Posterior vena cava (tissue), 2 donors: ENCODE measurements at places on chromosomes 5 and 9.

- no peak for DNase-seq
These were observed 147.0 kb downstream of the DCP2 start for GRCh38 chr5:113123618-113124017.

DNA sequence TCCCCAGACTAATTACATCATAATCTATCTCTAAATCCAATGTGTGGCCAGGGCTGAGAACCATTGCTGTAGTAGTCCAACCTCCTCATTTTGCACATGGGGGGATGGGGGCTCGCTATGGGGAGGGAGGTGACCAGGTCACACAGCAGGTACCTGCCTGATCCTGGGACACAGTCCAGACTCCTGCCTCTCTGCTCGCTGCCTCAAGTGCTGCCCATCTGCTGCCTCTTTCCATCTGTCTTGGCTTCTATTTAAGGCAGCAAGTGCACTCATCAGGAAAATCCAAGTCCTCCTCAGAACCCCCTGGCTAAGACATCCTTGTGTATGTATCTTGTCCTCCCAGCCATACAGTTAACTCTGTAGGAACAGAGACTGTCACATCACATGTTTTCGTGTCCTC is 57.7 kb upstream of the FRRS1L start:
- DNase-seq, result no peak

DNA sequence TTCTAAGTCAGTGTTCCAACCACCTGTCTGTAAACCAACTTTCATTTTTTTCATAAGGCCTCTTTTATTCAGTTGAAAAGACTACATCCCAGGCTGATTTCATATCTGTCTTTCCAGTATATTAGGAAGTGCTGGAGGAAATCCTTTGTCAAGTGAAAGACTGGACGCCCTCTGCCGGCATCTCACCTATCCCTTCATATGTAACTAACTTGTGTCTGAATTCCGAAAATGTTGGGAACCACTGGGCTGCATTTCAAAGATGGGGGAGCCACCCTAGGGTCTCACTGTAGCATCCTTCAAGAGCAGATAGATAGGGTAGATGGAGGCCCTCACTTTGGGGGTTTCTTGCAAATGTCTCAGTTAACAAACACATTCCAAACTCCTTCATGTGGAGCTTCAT is 569.8 kb downstream of the CTNND2 start:
- DNase-seq, result no peak

DNA sequence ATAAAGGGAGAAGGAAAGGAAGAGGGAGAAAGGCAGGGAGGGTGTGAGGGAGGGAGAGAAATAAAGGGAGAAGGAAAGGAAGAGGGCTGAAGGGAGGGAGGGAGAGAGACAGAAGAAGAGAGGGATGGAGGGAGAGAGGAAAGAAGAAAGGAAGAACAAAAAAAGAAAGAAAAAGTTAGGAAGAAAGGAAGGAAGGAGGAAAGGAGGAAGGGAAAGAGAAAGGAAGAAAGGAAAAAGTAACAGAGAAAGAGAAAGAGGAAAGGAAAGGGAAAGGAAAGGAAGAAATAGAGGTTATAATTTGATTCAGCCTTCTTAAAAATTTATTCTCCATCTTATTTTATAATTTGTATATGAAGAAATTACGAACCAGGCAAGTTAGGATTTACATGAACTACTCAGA is 836.6 kb upstream of the C9orf72 start:
- DNase-seq, result no peak

GRCh38 chr9:14127656-14128055 is 186.3 kb downstream of the NFIB start:
- DNase-seq, result no peak

GRCh38 chr9:124514874-124515273 is 7.7 kb upstream of the NR5A1 start:
- DNase-seq, result no peak

- DNase-seq, result no peak
These were observed 157.0 kb upstream of the RAI14 start for GRCh38 chr5:34499001-34499734.

DNA sequence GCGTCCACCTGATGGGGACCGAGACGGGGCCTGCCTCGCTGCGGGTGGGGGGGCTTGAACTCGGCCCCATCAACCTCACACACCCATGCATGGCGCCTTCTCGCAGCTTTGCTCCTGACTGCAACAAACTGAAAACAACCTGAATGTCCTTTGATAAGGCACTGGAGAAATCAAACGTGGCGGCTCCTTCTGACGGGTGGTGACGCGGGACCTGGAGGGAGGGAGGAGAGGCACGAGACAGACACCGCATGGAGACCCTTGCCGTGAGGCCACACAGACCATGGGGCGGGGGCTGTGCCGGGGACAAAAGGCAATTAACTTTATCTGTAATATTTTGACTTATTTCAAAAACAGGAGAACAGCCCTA is 48.6 kb downstream of the NACC2 start:
- no peak for DNase-seq

DNA sequence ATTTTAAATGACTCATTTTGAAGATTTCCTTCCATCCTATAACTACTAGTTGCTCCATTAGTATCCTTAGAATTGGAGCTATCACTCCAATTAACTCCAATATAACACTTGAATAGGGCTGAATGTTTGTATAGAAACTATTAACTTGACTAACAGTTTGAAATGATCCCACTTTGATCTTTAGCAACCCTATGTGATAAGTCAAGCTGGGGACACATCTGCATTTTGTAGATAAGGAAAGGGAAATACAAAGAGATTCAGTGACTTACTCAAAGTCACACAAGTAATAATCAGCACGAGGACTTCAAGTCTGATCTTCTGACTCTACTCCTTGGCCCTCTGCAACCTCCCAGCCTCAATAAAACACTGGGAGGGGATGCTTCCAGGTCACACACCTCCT is 101.1 kb downstream of the TMEM215 start:
- DNase-seq, result no peak

GRCh38 chr9:121581786-121582600 is 69.4 kb upstream of the DAB2IP start:
- DNase-seq, result no peak

DNA sequence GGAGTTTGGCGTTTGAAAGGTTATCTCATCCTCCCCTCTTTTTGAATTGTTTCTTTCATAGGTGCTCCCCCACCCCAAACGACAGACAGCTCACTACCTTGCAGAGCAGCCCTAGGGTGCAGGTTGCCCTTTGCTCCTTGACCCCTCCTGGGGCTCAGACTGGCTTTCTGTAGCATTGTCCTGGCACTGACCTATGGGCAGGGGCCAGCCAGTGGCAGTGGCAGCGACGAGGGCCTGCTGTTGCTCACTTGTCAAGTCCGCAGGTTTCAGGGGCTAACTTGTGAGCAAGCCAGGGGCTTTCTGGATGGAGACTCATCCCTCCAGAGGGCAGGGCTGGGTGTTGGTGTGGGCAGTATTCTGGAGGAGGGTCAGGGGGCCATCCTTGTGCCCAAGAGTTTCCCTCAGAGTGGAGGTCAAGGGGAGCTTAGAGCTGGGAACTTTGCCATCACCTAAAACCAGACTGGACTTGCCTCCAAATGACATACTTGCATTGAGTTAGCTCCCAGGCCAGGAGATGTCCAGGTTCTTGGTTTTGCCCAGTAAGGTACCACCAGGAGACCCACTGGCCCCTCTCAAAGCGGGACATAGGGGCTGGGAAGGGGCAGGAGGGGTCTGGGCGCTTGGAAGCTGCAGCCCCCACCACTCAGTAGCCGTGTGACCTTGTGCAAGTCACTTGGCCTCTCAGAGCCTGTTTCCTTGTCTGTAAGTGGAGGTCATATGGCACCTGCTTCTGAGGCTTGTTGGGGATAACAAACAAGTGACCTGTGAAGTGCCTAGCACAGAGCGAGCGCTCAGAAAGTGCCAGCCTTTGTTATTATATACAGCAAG is 53.5 kb upstream of the CDKN2AIPNL start:
- no peak for DNase-seq

DNA sequence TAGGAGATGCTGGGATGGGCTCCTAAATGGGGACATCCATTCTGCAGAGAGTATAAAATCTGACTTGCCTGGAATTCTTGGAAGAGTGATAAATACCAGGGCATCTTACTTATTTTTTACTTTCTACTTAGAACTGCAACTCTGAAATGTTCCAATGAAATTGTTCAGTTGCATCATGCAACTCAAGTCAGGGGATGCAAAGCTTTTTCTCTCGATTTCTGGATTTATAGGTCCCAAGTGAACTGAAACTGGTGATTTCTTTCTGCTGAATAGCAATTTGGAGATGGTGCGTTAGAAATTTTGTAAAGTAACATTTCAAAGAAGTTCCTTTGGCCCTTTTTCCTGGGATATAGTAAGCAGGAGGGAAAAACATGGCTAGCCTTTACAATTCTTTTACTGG is 238.4 kb upstream of the CD180 start:
- no peak for DNase-seq

DNA sequence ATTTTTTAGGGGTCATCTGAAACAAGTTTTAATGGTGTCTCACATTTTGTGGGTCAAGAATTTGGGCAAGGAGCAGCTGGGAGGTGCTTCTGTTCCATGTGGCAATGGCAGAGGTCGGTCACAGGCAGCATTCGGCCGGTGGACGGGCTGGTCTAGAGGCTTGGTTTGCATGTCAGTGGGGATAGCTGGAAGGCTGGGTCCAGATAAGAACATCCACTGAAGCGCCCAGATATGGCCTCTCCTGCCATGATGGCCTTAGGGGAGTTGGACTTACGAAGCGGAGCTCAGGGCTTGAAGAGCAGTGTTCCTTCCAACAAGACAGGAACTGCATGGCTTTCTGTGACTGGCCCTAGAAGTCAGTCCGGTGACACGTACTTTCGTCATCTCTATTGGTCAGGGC is 30.3 kb downstream of the LHFPL2 start:
- DNase-seq, result no peak
